ENCODE measurements at places on chromosomes 5 and 9. TPM values are rescaled to one million over a fixed set of nuclear protein-coding genes. Genes with fewer than 3 reads are reported as not detected.

GRCh38 chr9:135512241-135512603 lies 9.0 kb upstream of the LCN1 start:
- no peak overlapping the region for H3K27ac ChIP-seq
- no peaks in the 10 kb centered on the region for H3K36me3 ChIP-seq
- no peaks in the 10 kb centered on the region for H3K27me3 ChIP-seq
- H3K4me1 ChIP-seq: no peaks in the 10 kb centered on the region
- no peak overlapping the region for H3K4me3 ChIP-seq
- DNase-seq: peak; percentile 12

- peak overlapping the region; percentile 95 for H3K27ac ChIP-seq
- no peaks in the 10 kb centered on the region for H3K36me3 ChIP-seq
- peaks cover 47% of the 10 kb centered on the region for H3K4me1 ChIP-seq
Observed at GRCh38 chr5:151093476-151093889, 12.6 kb upstream of the TNIP1 start.

GRCh38 chr5:174204535-174205313 lies 159.2 kb downstream of the NSG2 start:
- H3K27me3 ChIP-seq: no peaks in the 10 kb centered on the region
- H3K27ac ChIP-seq: no peak overlapping the region
- no peaks in the 10 kb centered on the region for H3K36me3 ChIP-seq
- H3K4me3 ChIP-seq: no peak overlapping the region
- no peak for DNase-seq
- no peaks in the 10 kb centered on the region for H3K4me1 ChIP-seq

- no peaks in the 10 kb centered on the region for H3K27me3 ChIP-seq
- H3K27ac ChIP-seq: no peak overlapping the region
- no peaks in the 10 kb centered on the region for H3K36me3 ChIP-seq
- no peak for DNase-seq
- peaks cover 4% of the 10 kb centered on the region for H3K4me1 ChIP-seq
- H3K4me3 ChIP-seq: no peak overlapping the region
Observed at GRCh38 chr9:109190151-109190550, 23.1 kb upstream of the FRRS1L start.

- H3K36me3 ChIP-seq: peaks cover 5% of the 10 kb centered on the region
- H3K4me1 ChIP-seq: peaks cover 16% of the 10 kb centered on the region
- H3K27me3 ChIP-seq: no peaks in the 10 kb centered on the region
- no peak overlapping the region for H3K27ac ChIP-seq
- H3K4me3 ChIP-seq: no peak overlapping the region
Observed at GRCh38 chr9:137462986-137463930, 4.1 kb upstream of the NSMF start.

- H3K4me3 ChIP-seq: no peak overlapping the region
- peaks cover 7% of the 10 kb centered on the region for H3K4me1 ChIP-seq
- no peak overlapping the region for H3K27ac ChIP-seq
- H3K36me3 ChIP-seq: no peaks in the 10 kb centered on the region
Observed at GRCh38 chr5:75234251-75234650, 2.4 kb downstream of the ANKRD31 start.

DNA sequence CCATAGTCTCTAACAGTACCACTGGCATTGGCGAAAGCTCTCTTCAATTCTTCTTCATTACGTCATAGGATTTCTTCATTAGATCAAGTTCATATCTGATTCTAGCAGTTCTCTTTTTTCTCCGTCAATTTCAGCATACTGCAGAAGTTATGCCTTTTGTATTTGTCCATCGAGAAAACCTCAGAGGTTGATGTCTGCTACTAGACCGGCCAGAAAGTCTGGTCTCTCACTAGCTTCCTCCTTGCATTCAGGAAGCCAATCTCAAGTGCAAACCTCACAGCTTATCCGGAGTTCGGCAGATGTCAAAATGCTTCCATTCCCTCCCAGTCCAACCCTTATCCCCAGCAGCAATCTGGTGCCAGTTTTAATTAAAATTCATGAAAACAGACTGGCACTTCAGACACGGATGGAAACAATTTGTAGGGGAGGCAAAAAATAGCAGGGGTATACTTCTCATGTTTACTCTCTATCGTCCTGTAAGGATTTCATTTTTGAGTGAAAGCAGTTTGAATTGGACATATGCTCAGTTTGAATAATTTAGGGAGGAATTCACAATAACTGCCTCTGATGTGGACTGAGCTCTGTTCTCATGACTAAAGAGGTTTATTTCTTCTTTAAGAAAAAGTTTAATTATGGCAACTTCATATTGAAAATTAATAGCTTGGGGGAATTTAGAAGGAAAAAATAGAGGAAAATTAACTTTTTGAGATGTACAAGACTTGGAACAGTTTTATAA lies 56.4 kb upstream of the TMC1 start:
- H3K4me1 ChIP-seq: peaks cover 19% of the 10 kb centered on the region
- no peak for DNase-seq
- H3K27me3 ChIP-seq: no peaks in the 10 kb centered on the region
- H3K36me3 ChIP-seq: no peaks in the 10 kb centered on the region

- H3K27me3 ChIP-seq: no peaks in the 10 kb centered on the region
- no peaks in the 10 kb centered on the region for H3K4me1 ChIP-seq
- no peaks in the 10 kb centered on the region for H3K36me3 ChIP-seq
- no peak overlapping the region for H3K27ac ChIP-seq
Observed at GRCh38 chr9:2385746-2386145, 235.8 kb upstream of the VLDLR start.

DNA sequence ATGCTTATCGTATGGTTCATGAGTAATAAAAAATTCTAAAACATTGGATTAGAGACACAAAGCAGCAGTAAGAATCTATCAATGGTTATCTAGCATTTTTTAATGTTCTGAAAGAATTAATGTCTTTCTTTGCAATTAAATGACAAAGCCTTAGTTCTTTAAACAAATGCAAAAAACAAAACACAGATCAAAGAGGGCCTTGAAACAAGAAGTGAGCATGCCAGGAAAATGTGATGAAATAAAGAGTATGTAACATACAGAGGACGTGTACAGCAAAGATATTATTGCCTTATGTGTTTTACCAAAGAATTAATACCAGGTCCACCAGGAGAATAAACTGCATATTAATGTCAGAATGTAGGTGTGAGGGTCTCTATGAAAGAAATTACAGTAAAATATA lies 812.3 kb upstream of the GRAMD2B start:
- no peaks in the 10 kb centered on the region for H3K27me3 ChIP-seq
- H3K4me3 ChIP-seq: no peak overlapping the region
- H3K27ac ChIP-seq: no peak overlapping the region
- H3K4me1 ChIP-seq: no peaks in the 10 kb centered on the region

GRCh38 chr5:143558048-143558447 lies 154.6 kb upstream of the NR3C1 start:
- no peak overlapping the region for H3K27ac ChIP-seq
- H3K4me3 ChIP-seq: no peak overlapping the region
- no peaks in the 10 kb centered on the region for H3K27me3 ChIP-seq
- DNase-seq: no peak

DNA sequence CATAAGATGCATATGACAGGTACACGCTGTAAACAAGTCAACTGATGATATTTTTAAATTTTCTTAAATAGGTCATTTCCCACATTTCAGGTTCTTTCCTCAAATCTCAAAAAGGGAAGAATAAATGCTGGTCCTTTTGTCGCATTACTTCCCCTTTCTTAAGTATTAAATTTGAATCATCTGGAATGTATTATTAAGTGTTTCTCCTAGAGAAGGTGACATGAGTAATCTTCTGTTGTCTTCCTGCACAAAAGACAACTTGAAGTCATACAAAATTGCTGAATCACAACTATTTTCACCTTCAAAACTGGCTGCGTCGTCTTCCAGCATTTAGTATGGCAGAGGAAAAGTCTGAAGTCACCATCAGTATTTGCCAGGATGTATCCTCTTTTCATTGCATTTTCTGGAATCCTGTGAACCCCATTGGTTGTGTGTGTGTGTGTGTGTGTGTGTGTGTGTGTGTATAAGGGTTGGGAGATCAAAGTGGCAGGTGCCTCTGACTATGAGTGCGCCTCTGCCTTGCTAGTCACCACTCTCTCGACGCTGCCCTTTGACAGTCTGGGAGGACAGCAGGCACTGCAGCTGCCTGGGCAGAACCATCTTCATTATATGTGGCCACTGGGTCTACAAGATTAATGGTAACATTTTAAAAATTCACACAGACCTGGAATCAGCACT lies 86.9 kb downstream of the MVB12B start:
- no peaks in the 10 kb centered on the region for H3K36me3 ChIP-seq
- H3K4me3 ChIP-seq: no peak overlapping the region
- no peak for DNase-seq
- no peak overlapping the region for H3K27ac ChIP-seq
- H3K27me3 ChIP-seq: no peaks in the 10 kb centered on the region
- H3K4me1 ChIP-seq: no peaks in the 10 kb centered on the region

DNA sequence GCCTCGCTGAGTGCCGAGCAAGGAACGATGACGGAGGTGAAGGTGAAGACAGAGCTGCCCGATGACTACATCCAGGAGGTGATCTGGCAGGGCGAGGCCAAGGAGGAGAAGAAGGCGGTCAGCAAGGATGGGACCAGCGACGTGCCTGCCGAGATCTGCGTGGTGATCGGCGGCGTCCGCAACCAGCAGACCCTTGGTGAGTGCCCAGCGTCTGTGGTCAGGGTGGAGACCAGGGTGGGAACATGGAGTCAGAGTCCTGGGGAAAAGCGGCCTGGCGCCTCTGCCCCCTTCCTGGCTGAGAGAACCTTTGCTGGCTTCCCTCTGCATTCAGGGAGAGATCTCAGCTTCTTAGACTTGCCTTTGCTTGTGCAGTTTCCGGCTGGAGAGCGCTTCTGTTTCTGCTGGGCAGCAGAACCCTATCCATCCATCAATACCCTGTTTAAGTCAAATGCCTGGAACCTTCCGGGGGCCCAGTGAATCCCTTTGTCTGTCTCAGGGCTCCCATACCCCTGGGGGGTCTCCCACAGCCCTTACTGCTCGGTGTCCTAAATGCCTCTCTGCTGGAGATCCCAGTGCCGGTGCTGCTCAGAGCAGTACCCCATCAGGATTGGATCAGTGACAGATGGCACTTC lies 89.6 kb downstream of the AMBP start:
- peaks cover 23% of the 10 kb centered on the region for H3K36me3 ChIP-seq
- DNase-seq: no peak
- H3K27ac ChIP-seq: no peak overlapping the region
- H3K4me1 ChIP-seq: no peaks in the 10 kb centered on the region

GRCh38 chr9:8329561-8330283 lies 530.1 kb upstream of the DMAC1 start:
- H3K27ac ChIP-seq: no peak overlapping the region
- no peaks in the 10 kb centered on the region for H3K27me3 ChIP-seq
- no peaks in the 10 kb centered on the region for H3K36me3 ChIP-seq
- H3K4me3 ChIP-seq: no peak overlapping the region

GRCh38 chr5:72177538-72177937 lies 70.3 kb downstream of the MAP1B start:
- no peak overlapping the region for H3K27ac ChIP-seq
- no peak overlapping the region for H3K4me3 ChIP-seq
- no peaks in the 10 kb centered on the region for H3K27me3 ChIP-seq
- DNase-seq: no peak

DNA sequence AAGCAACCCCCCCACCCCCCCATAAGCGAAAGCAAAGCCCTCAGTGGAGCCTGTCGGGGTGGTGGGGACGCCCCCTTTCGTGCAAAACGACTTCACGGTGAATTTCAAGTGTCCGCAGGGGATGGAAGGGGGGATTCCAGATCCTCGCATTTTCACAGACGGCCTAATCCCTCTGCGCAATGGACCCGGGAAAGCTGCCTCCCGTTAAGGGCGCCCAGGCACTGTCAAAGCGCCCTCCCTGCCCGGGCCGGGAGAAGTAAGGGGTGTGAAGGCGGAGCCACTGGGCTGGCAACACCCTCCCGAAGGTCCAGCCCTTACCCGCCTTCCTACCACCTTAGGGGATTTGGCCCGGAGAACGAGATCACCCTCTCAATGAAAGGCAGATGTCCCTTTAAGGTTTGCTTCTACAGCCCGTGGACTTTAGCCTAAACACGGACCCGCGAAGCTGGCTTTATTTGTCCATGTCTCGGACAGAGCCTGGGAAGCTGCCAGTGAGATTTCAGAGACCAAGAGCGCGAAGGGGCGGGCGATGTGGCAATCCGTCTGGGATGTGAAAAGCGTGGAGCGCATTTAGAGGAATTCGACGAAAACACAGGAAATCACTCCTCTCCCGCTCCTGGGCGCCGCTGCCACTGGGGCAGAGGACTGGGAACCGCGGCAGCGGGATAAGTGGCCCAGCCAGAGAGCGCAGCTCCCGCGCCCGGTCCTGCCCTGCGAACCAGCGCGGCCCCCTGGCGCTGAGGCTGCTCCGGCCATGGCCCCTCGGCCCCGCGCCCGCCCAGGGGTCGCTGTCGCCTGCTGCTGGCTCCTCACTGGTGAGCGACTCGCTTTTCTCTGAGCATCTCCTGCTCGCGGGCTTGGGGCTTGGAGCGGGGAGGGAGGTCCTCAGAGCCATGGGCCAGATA lies at the start of the genes ITGA1 and PELO:
TSS of gene ITGA1 (plus strand) at position 317 of the 905 bp plus-strand sequence. CDS start at position 755, 438 bp downstream.
TSS of gene PELO (plus strand) at position 317 of the 905 bp plus-strand sequence. CDS start 12,479 bp downstream, outside the sequence.
- peak within 1 kb of the TSS; percentile 57 for H3K4me3 ChIP-seq
- peak within 1 kb of the TSS; percentile 54 for H3K27ac ChIP-seq
- peaks cover 43% of the 10 kb centered on the region for H3K4me1 ChIP-seq
- H3K36me3 ChIP-seq: no peaks in the 10 kb centered on the region

SPAAR gene
- not detected for total RNA-seq

RC3H2 gene
- 41.1 TPM for total RNA-seq

TNFSF15 gene
- not detected for total RNA-seq

IL7R gene
- 86.6 TPM for total RNA-seq

C1QTNF3 gene
- not detected for total RNA-seq

ZFP2 gene
- not detected for total RNA-seq

FCN2 gene
- not detected for total RNA-seq

PRSS3 gene
- not detected for total RNA-seq

ITGA1 gene
- 27.4 TPM for total RNA-seq

All from SJSA1 (cell line).